Daoy (cell line): ENCODE measurements at places on chromosomes 16 and 17.

GRCh38 chr16:2990891-2991290, 10.6 kb upstream of the PKMYT1 start:
- no peak for DNase-seq

- no peak for DNase-seq
Observed at GRCh38 chr16:66703406-66704215, 7.1 kb upstream of the CMTM4 start.

GRCh38 chr16:58866935-58867334, 132.8 kb upstream of the GOT2 start:
- no peak for DNase-seq

GRCh38 chr16:68377667-68378393, 67.0 kb downstream of the PRMT7 start:
- no peak for DNase-seq

GRCh38 chr16:75219838-75220237, 1.1 kb downstream of the CTRB1 start:
- no peak for DNase-seq

GRCh38 chr16:50598256-50598894, 50.2 kb downstream of the NKD1 start:
- no peak for DNase-seq

DNA sequence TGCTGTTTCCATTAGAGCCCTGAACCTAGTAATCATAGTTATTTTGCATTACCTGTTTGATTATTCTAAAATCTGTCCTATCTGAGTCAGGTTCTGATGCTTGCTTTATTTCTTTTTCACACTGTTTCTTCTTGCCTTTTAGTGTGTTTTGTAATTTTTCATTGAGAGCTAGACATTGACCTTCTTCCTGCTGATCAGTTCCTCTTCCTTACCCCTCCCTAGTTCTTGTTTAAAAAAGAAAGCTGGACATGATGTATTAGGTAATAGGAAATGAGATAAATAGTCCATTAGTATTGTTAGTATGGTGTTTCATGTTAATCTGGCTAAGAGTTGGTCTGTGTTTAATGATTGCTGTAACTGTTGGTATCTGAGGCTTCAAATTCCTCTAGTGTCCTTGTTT, 13.4 kb downstream of the WWP2 start:
- no peak for DNase-seq

GRCh38 chr17:42284566-42284965, 3.7 kb upstream of the STAT5A start:
- DNase-seq: no peak

DNA sequence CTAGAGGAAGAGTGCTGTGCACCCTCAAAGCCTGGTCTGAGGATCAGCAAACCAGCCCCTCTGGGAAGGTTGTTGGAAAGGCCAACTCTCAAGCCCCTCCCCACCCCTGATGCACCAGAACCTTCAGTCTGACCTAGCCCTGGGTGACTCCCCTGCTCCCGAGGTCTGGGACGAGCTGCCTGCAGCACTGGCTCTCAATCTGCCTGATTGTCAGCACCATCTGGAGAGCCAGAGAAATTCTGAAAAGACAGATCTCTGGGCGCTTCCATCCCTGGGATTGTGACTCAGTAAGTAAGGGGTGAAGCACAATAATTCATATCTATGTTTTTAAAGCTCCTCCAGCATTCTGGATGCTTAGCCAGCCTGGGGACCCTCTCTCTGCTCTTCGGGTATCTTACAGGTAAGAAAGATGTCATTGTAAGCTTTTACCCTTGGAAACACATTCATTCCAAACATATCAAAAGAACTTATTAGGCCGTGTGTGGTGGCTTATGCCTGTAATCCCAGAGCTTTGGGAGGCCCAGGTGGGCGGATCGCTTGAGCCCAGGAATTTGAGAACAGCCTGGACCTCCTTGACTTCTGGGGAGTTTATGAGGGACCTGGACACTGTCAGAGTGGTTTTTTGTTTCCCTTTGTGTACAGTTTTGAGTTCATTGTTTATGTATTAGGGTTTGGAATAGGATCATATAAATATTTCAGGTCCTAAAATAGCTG, 147.5 kb downstream of the KCNJ12 start:
- no peak for DNase-seq
